Activated CD8-positive, alpha-beta T cell treated with anti-CD3 and anti-CD28 coated beads for 36 hours (primary cell): ENCODE measurements at places on chromosomes 1 and 21. TPM values are rescaled to one million over a fixed set of nuclear protein-coding genes. Genes with fewer than 3 reads are reported as not detected.

The TMEM50A gene
- total RNA-seq: 89.3 TPM

The IFI44L gene
- total RNA-seq: 22.5 TPM

The SLFNL1 gene
- total RNA-seq: 0.25 TPM

- no peak for DNase-seq
These were observed 6.2 kb downstream of the HSD11B1 start for GRCh38 chr1:209710847-209711246.

- DNase-seq: no peak
These were observed 24.2 kb upstream of the CD34 start for GRCh38 chr1:207935166-207935583.

- DNase-seq: no peak
These were observed 15.3 kb downstream of the SMIM12 start for GRCh38 chr1:34844252-34844634.

- no peak for DNase-seq
These were observed 144.4 kb downstream of the PTBP2 start for GRCh38 chr1:96865731-96866685.

DNA sequence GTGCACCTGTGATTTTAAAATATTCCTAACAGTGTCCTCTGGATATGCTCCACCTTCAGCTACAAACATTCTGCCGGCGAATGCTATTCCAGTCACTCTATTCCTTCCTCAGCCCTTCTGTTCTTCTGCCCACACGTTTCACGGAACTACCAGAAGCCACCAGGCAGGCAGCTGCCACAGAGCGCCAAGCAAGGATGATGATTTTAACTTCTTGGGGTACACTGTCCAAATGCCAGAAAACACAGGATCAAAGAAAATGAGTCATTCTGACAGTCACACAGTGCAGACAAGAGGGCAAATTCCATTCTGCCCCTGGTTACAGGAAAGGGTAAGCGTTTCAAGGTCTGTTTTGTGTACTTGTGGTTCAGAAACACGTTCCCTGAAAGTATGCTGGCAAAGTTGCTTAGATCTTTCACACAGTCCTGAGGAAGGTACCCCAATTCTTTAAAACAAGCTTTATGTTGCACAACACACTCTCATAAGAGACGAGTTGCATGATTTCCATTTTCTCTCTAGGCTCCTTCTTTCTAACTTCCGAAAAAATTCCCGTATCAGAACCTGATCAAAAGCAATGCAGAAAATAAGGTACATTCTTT lies 508.3 kb upstream of the PKN2 start:
- DNase-seq: no peak

- DNase-seq: no peak
These were observed 25.3 kb upstream of the VAMP3 start for GRCh38 chr1:7745783-7746182.
